Cortex of kidney (tissue), 1 donor: ENCODE measurements at places on chromosomes 2 and 18.

- no peak for DNase-seq
Measured at GRCh38 chr2:221467610-221468009, 104.5 kb downstream of the EPHA4 start.

DNA sequence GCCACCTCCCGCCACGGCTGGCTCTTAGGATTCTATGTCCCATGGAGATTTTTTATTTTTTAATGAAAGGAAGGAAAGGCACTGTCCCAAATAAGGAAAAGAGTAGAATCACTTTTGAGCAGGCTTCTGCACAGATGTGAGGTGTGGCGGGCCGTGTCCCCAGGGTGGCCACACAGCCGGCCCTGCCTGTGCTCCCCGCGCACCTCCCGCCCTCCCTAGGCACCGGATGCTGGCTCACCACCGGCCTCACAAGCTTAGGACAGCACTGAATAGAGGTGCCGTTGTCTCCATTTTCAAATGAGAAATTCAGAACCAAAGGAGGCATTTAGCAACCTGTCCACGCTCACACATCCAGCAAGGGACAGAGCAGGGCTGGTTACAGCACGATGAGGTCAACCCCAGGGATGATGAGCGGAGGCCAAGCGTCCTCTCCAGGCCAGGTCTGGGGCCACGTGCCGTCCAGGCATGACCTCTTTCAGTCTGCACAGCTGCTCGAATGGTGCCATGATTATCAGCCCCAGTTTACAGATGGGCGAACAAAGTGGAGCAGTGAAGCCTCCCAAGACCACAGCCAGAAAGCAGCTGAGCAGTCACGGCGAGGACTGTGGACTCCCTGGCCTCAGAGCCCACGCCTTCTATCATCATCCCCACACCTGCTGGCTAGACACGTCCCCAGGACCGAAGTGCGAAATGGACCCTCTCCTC, 20.7 kb upstream of the TEX51 start:
- DNase-seq = no peak

DNA sequence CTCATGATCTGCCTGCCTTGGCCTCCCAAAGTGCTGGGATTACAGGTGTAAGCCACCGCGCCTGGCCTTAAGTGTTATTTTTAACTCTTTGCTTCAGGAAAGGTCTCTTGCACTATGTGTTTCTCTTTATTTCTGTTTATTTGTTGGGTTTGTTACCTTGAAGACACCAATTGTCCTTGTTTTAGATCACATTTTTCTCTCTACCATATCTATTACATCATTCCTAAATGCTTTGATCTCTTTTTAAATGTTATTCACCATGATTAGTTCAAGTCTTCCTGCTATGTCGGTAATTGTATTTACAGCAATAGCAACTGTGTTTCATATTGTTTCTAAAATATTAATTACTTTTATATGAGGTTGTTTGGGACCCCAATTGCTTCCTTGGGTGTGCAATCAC, 77.7 kb downstream of the CDC42EP3 start:
- DNase-seq = no peak

DNA sequence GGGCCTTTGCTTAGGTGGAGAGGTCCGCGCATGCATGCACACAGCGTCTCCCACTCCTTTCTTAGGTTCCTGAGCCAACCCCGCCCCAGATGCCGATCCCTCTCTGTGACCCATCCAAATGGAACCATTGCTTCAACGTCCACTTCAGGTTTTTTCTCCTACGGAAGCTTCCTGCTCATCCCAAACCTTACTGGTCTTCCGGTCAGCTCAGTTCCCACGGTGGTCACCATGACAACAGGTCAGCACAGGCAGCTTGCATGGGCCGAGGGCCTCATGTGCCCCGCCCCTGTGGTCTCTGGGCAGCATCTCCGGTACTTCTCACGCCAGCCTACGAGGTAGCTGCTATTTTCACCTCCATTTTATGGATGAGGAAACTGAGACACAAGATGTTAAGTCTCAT, 163.7 kb downstream of the SOCS6 start:
- no peak for DNase-seq

DNA sequence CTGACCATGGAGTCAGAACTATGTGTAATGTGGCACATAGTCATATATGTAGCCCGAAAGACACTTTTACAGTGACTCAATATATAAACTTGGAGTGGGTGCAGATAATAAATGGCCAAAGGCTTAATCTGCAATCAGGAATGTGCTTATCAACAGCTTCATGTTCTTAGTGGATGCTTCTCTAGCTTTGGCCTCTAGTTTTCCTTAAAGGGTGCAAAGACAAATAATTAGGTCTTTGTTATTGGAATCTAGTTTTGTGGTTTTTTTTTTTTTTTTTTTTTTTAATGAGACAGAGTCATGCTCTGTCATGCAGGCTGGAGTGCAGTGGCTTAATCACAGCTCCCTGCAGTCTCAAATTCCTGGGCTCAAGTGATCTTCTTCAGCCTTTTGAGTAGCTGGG, 625.6 kb downstream of the EPHA4 start:
- DNase-seq = no peak

DNA sequence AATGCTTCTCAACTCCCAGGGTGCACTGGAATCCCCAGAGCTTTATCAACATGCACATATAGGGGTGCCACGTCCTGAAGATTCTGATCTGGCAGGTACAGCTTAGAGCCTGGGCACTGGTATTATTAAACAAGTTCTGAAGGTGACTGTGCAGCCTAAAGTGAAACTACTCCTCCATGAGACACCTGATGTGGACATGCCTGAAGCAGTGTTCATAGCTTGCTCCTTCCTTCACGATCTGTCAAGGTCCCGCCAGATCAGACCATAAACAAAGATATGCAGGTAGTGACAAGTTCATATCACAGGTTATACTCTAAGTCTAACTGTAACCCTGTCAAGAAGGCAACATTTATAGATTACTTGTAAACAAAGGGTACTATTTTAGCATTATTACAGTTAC, 65.3 kb upstream of the DNER start:
- DNase-seq = no peak

- DNase-seq = no peak
Measured at GRCh38 chr2:171793691-171794678, 100.1 kb downstream of the SLC25A12 start.

DNA sequence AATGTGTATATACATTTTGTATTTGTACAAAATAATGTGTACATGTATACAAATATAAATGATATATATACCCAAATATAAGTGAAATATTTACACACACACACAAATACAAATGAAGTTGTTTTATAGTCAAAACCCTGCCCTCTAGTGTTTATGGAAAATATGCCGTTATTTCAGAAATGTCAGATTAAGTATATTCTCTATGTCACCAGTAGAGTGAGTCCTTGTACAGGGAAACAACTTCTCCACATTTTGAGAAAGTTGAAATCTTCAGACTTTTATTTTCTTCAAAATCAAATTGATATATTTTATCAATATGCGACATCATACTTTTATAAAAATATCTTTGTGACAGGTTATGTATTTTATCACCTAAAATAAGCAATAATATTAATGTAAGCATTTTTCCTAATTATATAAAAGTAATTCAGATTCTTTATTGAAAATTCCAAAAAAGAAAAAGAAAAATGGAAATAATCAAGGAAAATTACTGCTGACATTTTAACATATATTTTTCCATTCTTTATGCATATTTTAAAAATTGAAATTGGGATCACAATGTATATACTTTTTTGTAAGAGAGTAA, 22.4 kb downstream of the ARL6IP6 start:
- DNase-seq = no peak

- DNase-seq = peak; percentile 18
Measured at GRCh38 chr2:66432801-66433694, 1.9 kb upstream of the MEIS1 start.

DNA sequence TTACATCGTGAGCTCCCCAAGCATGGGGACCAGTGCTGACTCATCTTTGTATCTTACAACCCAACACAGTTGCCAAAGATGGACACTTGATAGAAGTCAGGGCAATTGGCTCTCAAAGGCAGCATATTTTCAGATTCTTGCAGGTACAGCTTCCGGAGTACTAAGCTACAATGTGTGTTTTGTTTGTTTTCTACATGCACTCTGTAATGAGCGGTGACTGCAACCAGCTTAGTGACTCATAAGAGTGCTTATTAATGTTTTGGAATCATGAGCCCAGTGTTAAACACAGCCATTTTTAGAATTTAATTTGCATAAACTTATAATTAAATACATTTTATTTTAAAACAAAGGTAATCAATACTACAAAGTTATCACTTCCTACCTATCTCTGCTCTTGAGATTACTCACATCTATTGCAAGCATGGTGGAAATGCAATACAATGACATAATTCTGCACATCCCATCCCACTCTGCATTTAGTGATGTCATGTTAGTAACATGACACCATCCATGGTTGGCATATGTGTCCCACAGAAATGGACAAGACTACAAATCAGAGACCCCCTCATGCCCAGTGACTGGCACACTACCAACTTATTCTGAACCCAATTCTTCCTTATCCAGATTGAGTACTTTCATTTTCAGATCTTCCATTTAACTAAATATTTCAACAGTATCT, 399.8 kb upstream of the ST6GAL2 start:
- DNase-seq = no peak

- DNase-seq = no peak
Measured at GRCh38 chr2:236774171-236774570, 204.5 kb downstream of the ACKR3 start.

- DNase-seq = no peak
Measured at GRCh38 chr2:66559672-66560071, 124.7 kb downstream of the MEIS1 start.

DNA sequence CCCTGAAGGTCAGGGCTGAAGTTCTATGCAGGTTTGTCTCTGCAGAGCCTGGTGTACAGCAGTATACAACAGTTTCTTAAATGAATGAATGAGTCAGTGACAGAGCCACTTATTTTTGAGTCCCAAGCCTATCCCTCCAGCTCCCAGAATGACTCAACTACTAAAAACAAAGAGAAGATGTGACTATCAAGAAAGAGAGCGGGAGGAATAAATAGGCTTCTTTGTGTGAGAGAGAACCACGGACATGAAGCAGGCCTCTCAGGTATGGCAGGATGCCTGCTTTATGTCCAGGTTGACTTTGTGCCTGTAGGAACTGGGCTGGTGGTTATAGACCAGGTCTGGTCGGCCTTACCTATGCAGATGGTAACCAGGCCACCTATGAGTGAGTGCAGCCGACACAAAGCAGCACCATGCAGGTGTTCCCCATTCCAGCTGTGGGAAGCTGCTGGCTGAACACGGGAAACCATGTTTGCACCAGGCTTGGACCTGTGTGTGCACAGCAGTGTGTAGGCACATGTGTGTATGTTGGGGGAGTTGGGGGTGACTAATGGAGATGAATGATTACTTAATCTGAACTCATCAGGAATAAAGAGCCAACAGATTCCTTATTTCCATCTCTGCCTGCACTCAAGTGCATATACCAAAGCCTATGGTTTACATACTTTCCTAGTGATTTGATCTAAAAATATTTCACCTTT, 171.0 kb downstream of the OSR1 start:
- DNase-seq = no peak

- no peak for DNase-seq
Measured at GRCh38 chr2:221530653-221531037, 41.5 kb downstream of the EPHA4 start.

GRCh38 chr2:42787788-42788477, 4.5 kb downstream of the HAAO start:
- DNase-seq = no peak
